Skeletal muscle tissue (tissue), 5 donors: ENCODE measurements at places on chromosomes 3 and 15. TPM values are rescaled to one million over a fixed set of nuclear protein-coding genes. Genes with fewer than 3 reads are reported as not detected.

Gene PATL2
- total RNA-seq, result 2.6 TPM

Gene FBXW12
- 0.52 TPM for total RNA-seq

Gene LDHAL6B
- total RNA-seq, result not detected

Gene CASR
- not detected for total RNA-seq

Gene RNF7
- total RNA-seq, result 26.1 TPM

Gene DNASE1L3
- total RNA-seq, result 1.0 TPM

Gene P2RY13
- 2.6 TPM for total RNA-seq

Gene GATA2
- 0.52 TPM for total RNA-seq

Gene IDH3A
- total RNA-seq, result 25.1 TPM

Gene ALDH1A3
- total RNA-seq, result 15.7 TPM

Gene ANXA2
- 631 TPM for total RNA-seq

Gene SPTBN5
- total RNA-seq, result 1.0 TPM

Gene SLC24A1
- 3.7 TPM for total RNA-seq

Gene POPDC2
- 13.6 TPM for total RNA-seq

Gene CD200
- 4.2 TPM for total RNA-seq
